CD8-positive, alpha-beta T cell (primary cell): ENCODE measurements at places on chromosomes 4 and X. TPM values are rescaled to one million over a fixed set of nuclear protein-coding genes. Genes with fewer than 3 reads are reported as not detected.

DNA sequence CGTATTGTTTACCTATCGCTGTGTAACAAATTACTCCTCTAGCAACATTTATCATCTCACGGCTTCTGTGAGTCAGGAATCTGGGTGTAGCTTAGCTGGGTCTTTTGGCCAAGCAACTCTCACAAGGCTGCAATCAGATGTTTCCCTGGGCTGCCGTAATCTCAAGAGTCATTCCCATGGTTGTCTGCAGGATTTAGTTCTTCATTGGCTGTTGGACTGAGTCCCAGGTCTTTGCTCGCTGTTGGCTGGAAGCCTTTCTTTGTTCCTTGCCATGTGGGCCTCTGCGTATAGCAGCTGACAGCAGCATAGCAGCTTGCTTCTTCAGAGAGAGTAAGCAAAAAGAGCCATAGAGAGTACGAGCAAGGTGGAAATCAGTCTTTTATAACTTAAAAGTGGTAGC lies 16.8 kb downstream of the POLR2B start:
- no peak for DNase-seq

The SPATA18 gene
- not detected for total RNA-seq

DNA sequence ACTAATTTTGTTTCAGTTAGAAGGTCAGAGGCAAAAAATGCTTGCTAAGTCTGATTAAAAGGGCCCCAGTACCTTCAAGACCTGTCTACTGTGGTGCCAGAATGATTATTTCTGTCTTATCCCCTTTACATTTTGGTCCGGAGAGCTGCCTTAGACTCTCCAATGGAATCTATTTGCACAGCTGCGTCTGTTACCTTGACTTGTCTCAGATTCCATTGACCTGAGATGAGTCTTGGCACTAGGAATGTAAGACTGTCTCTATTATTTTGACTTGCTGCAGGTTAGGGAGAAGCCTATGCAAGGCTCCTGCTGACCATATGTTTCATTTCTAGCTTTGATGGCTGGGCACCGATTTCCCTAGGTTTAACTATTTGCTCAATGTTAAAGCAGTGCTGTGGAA lies 457.6 kb downstream of the KCTD8 start:
- no peak for DNase-seq

DNA sequence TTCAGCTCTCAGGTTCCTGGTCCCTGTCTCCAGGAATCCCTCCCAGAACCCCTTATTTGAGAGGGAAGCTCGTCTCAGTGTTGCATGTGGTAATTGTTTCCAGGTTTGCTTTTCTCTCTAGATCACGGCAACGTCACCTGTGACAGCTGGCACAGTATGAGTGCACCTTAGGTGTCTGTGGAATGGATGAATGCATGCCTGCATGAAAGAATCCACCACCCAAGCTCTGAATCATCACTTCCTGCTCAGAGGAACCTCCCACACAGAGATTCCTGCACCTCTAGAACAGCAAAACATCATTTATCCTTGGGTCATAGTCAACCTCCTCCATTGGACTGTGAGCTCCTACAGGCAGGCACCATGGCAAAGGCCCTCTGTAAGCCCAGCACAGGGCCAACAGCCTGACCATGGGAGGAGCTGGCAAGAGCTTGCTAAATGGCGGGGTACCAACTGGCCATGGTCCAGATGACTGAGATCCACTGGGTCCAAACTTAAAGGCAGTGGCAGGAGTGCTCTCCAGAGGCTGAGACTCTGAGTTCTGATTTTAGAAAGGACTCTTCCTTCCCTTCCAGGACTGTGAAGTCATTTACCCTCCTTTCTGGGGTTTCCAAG lies 116.2 kb downstream of the SLC2A9 start:
- no peak for DNase-seq

The SLC26A1 gene
- total RNA-seq = 0.31 TPM

The GLRA3 gene
- total RNA-seq = not detected

The NAA11 gene
- not detected for total RNA-seq

GRCh38 chr4:76931087-76931486 lies 18.5 kb upstream of the SEPTIN11 start:
- DNase-seq = no peak

DNA sequence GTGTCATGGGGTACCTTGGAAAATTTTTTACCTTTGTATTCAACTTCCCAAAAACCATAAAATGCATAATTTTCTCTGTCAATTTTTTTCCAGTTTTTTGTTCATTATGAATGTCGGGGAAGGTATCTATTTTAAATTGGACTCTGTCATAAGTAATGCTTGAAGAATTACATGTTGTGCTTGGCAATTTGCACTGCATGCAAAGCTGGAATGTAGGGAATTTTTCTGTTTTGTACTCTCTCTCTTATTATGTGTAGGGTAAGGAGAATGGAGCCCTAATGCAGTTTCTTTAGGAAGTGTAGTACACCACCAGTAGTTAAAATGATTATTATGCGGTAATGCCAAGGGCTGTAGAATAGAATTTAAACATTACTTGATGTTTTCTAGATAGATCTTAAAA lies 137.7 kb upstream of the LIMCH1 start:
- DNase-seq = no peak

- DNase-seq = no peak
These were observed 18.3 kb upstream of the CXCR3 start for GRCh38 chrX:71636438-71637252.

- DNase-seq = no peak
These were observed 38.4 kb downstream of the PHKA2 start for GRCh38 chrX:18945483-18945882.

The PYURF gene
- 27.6 TPM for total RNA-seq

DNA sequence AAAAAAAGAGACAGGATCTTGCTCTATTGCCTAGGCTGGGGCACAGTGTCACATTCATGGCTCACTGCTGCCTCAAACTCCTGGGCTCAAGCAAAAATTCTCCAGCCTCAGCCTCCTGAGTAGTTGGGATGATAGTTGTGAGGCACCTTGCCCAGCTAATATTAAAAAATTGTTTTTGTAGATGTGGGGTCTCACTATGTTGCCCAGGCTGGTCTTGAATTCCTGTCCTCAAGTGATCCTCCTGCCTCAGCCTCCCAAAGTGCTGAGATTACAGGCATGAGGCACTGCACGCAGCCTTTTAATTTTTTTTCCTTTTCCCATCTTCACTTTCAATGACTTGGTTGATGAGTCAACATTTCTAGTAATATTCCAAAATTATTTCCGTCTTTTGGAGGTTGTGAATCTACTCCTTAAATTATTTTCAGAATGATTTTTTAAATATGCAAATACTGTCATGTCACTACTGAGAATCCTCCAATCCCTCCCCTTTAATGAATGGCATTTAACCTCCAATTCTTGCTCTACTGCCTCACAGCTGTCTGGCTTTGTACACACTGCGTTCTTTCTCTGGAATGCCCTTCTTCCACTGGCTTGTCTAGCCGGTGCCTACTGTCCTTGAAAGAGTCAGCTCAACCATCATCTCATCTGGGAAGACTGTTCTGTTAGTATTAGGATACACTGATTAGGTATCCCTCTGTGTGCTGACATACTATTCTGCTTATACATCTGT lies 27.5 kb upstream of the DCTD start:
- no peak for DNase-seq

DNA sequence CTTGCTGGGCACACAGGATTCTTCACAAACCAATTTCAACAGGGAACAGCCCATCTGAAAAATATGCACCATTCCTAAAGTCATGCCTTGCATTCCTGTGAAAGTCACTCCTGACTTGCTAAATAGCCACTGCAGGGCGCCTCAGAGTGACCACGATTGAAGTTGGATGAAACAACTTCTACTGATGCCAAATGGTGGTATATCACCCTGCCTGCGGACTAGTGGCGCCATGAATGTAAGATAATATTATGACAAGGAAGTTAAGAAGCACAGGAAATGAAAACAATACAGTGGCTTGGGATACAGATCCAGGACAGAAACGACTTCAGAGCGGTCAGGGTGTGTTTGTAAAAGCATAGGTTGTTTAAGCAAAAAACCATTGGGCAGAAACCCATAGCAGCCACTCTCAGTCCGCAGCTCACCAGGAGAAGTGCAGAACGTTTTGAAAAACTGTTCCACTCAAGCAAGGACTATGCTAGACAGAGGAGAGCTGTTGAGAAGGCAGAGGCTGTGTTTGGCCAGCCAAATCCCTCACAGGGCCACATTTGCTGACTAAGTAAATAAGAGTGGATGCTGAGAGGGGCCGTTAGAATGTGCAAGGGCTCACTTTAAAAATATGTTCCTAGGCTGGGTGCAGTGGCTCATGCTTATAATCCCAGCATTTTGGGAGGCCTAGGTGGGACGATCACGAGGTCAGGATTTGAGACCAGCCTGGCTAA lies 250.4 kb downstream of the PTTG2 start:
- no peak for DNase-seq

The PDGFC gene
- not detected for total RNA-seq

- no peak for DNase-seq
These were observed 51.2 kb upstream of the MTNR1A start for GRCh38 chr4:186606591-186606992.

DNA sequence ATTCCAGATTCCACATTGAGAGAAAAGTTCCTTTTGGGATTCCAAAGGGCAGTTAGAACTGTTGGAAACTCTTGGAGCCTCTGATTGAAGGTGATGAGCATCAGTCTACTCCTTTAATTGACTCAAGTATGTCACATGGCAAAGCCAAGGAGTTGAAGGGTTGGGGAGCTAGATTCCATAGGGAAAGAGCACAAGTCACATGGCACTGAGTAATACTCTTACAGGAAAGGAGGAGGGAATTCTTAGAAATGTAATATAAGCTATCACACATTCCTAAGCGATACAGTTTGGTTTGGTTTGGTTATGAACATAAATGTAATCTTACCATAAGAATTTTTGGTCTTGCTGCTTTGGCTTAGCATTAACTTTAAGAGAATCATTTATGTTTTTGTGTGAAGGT lies 15.7 kb downstream of the SPCS3 start:
- DNase-seq = no peak

GRCh38 chr4:65023883-65024670 lies 614.8 kb upstream of the TECRL start:
- no peak for DNase-seq

The ABCG2 gene
- total RNA-seq = 0.33 TPM

- DNase-seq = no peak
These were observed 38.0 kb upstream of the COX7B2 start for GRCh38 chr4:46946919-46947536.

The BST1 gene
- 0.43 TPM for total RNA-seq

- no peak for DNase-seq
These were observed 163.4 kb downstream of the PTTG2 start for GRCh38 chr4:38123555-38123954.

DNA sequence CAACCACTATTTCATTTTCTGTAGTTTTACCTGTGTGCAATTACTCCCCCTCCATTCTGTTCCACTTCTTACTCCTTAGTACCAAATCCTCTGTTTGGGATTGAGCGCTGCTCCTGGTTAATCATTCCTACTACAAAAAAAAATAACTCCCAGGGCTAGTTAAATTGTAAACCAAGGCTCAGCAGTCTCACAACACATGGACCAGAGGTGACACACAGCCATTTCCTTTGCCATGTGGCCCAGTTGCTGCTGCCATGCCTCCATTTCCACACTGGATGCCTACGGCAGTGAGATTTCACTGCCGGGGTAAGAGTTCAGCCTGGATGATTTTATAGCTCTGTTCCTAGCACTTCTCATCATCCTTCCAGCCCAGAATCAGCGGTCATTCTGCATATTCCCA lies 107.2 kb downstream of the AKAP4 start:
- no peak for DNase-seq

The MTMR8 gene
- 2.1 TPM for total RNA-seq

The PARM1 gene
- total RNA-seq = not detected

DNA sequence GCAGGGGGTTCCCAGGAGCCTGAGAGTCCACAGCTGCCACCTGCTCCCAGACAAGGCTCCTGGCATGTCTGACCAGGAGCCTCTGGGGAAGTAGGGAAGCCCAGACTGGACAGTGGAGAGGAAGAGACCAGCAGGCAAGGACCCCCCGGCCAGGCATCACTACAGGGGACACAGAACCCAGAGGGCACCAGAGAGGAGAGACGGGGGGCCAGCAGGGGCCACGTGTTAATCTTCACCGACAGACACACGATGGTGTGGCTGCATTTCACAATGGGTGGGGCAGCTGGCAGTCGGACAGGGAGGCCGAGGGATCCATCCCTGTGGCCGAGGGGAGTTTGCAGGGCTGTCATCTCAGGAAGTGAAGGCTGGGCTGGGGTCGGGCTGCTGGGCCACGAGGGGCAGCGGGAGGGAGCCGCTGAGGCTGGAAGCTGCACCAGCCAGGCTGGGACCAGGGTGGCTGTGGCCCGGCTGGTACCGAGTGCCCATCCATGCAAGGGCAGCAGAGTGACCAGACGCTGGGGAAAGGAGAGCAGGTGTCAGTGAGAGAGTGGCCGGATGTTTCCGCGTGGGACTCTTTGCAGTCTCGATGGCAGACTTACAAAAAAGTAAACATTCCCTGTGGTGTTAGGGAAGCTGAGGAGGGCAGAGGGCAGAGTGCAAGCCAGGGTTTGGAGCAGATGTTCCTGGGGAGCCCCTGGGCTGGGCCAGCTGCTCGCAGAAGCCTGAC lies 4.7 kb downstream of the PDE6B start:
- no peak for DNase-seq

The RAB39B gene
- total RNA-seq = 3.5 TPM

The CENPVL3 gene
- total RNA-seq = not detected

- no peak for DNase-seq
These were observed 45.6 kb downstream of the SH3RF1 start for GRCh38 chr4:169225058-169225751.

DNA sequence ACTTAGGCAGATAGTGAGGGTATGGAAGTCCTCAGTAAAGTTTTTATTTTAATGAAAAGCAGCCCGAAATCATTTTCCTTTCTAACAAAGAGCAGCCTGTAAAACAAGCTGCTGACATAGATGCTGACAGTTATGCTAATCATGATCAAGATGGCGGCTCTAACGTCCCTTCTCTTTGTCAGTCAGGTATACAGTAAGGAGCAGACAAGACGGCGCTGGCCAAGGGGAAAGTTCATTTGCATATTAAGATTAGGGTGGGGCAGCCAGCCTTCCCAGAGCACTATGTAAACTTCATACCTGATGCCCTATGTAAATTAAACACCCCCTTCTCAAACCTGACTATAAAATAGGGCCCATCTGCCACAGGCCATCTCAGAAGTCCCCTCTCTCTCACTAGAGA lies 76.9 kb downstream of the MAGEB10 start:
- no peak for DNase-seq

The CYTL1 gene
- total RNA-seq = not detected

The NCAPG gene
- 1.3 TPM for total RNA-seq

DNA sequence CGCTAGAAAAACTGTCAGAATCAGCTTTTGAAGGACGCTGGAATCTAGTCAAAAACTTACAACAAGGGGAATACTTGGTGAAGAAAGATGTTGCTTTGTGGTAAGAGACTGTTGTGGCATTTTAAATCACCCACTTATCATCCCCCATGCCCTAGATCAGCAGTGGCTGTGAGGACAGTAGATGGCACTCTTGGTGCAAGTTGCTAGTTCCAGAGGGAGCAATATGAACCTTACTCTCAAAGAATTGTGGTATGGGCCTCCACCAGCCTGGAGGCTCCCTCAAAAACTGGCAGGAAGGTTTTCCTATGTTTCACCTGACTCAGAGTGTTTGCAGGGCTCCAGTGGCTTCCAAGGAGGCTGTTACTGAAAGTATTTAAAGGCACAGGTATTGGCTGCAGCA lies 37.7 kb upstream of the SLC16A2 start:
- DNase-seq = no peak

The TKTL2 gene
- total RNA-seq = not detected

GRCh38 chrX:154727871-154728270 lies 23.0 kb downstream of the GAB3 start:
- DNase-seq = no peak
